Skeletal muscle cell (primary cell): ENCODE measurements at places on chromosomes 7 and 10.

- no peak for DNase-seq
Observed at GRCh38 chr10:73246322-73246645, 771 bp downstream of the DNAJC9 start.

- no peak for DNase-seq
Observed at GRCh38 chr7:157021071-157021870, 10.8 kb upstream of the MNX1 start.

GRCh38 chr7:132386201-132386681 is 190.0 kb downstream of the PLXNA4 start:
- no peak for DNase-seq

DNA sequence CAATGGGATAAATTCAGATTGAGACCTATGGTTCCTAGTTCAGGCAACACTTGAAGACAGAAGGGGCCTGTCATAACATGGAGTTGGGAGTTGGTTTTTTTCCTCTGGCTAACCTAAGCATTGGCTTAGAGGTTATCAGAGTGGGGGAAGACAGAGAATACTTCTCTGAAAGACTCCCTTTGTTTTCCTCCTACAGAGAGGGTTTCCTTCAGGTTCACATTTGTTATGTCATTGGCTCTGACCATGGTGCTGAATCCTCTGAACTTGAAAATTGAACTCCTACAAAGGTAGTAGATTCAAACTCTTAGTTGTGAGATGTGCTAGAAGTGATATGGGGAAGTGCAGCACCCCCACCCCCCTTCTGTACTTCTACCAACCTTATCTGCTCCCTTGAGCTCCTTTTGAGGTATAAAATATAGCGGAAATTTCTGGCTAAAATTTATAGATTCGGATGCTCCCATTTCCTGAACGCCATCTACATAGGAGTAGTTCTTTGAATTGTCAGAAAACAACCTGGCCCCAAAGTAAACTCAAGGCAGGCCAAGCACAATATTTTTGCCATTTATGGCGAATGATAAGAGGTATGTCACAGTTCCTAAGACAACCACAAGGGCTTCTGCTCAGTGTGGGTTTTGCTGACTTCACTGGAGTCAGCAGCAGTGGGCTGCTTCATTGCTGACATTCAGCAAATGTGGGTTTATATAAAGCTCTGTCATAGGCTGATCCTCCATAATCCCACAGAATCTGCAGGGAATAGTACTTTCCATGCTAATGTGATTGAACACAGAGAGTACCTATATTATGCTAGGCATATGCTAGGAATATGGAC is 131.6 kb upstream of the KLF14 start:
- DNase-seq: no peak

DNA sequence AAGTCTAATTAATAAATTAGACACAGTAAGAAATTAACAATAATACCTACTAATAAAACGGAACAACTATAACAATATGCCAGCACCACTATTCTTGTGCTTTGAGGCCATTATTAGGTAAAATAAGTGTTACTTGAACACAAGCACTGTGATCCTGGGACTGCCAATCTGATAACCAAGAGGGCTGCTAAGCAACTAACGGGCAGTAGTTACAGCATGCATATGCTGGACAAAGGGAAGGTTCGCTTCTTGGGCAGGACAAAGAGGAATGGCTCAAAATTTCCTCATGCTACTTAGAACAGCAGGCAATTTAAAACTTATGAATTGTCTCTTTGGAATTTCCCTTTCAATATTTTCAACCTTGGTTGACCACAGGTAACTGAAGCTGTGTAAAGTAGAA is 718.6 kb downstream of the SORCS3 start:
- no peak for DNase-seq

DNA sequence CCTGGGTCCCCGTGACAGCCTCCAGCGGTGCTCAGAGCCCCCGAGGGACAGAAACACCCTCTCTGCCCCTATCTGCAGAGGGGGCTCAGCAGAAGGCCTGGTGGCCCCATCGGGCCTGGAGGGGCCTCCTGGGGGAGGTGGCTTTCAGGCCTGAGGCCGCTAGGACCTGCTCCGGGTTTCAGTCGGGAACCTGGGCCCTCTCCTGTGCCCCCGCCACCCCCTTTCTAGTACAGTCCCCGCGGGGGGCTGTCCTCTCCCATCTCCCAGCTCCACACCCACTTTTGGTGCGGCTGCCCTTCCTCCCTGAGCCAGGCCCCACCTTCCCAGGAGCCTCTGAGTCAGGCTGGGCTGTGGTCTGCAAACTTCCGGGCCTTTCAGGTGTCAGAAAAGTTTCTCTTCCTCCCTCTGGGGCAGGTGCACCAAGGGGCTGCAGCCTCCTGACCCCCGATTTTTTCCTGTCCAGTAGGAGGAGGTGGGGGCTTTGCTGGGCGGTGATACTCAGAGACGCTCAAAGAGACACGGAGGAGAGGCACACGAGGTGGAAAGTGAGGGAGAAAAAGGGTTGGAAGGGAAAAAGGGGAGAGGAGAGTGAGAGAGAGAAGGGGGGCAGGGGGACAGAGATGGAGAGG is 692 bp downstream of the CARD11 start:
- no peak for DNase-seq

DNA sequence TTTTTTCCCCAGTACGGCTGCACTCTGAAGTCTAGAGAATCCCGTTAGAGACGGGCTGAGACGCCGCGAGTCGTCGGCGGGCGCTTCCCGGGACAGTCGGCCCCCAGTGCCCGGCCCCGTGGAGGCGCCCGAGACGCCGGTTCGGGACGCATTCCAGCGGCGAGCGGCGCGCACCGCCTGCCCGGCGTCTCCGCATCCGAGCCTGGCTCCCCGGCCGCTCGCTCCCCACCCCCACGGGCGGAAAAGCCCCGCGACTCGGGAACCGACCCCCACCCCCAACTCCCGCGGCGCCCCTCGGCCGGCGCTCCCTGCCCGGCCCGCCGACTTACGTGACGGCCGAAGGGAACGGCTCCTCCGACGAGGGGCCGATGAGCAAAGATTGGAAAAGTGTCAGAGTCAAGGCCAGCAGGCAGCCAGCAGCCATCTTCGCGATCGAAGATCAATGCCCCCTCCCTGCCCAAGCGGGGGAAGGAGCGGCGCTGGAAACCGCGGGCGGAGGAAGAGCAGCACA is 486 bp downstream of the CACNA2D1 start:
- DNase-seq: no peak

DNA sequence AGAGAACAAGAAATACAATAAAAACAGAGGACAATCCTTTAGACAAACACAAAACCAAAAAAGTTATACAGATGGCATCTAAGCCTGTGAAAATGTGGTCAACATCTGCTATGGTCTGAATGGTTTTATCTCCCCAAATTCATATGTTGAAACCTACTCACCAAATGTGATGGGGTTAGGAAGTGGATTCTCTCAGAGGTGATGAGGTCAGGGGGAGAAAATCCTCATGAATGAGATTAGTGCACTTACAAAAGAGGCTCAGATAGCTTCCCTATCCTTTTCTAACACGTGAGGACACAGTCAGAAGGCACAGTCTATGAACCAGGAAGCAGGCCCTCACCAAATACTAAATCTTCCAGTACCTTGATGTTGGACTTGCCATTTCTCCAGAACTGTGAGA is 147.8 kb upstream of the GPR22 start:
- DNase-seq: no peak

- no peak for DNase-seq
Observed at GRCh38 chr7:35909870-35910357, 109.1 kb downstream of the SEPTIN7 start.

DNA sequence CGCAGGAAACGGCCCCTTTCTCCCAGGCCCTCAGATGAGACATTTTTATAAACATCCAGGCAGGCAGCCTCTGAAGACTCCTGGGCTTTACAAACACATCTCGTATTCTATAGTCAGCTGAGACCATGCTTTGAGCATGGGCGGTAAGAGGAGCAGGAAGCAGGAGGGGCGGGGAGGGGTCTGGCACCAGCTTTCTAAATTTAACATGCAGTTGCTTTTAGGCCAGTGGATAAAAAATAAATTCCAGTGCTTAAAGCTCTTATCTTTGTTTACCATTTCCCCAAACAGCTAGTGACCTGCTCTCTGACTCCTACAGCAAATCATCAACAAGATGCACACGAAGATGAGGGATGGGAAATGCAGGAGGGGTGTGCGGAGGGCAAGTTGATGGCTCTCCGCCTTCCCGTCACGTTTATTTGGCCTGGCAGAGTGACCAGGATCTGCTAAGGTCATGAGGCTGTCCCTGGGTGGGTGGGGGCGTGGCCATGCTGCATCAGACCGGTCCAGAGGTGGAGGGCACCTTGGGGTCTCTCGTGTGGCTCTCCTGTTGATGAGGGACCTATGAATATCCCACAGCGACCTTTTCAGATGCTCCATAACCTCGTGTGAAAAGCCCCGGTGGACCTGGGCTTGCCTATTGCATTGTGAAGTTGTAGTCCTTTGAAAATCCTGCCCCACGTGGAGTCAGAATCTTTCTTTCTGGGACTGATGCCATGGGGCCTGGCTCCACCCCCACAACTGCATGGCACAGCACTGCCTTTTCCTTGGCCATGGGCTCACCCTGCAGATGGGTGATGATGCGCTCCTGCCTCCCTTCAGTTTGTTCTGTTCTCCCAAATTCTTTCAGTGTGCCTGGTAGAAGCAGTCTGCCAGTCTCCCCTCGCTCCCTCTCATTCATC is 67.5 kb downstream of the PARP12 start:
- DNase-seq: no peak

- DNase-seq: no peak
Observed at GRCh38 chr7:8442814-8443304, 9.4 kb downstream of the NXPH1 start.

GRCh38 chr10:100469756-100470155 is 6.9 kb downstream of the WNT8B start:
- no peak for DNase-seq

DNA sequence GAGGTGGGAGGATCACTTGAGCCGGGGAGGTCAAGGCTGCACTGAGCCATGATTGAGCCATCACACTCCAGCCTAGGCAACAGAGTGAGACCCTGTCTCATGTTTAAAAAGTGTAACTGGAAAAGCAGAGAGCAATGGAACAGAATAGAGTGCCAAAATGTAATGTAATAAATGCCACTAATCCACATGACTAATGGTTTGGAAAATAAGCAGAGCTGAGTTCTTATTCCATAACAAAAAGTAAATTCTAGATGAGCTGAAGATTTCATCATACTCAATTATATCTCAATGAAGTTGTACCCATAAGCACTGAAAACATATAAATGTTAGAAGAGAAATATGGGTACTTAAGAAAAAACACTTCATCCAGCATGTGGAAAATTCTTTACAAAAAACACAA is 132.6 kb downstream of the USP6NL start:
- DNase-seq: no peak

GRCh38 chr10:35460852-35461460 is 124.6 kb downstream of the CCNY start:
- DNase-seq: no peak

GRCh38 chr7:110027385-110027784 is 1063.5 kb upstream of the LRRN3 start:
- no peak for DNase-seq

DNA sequence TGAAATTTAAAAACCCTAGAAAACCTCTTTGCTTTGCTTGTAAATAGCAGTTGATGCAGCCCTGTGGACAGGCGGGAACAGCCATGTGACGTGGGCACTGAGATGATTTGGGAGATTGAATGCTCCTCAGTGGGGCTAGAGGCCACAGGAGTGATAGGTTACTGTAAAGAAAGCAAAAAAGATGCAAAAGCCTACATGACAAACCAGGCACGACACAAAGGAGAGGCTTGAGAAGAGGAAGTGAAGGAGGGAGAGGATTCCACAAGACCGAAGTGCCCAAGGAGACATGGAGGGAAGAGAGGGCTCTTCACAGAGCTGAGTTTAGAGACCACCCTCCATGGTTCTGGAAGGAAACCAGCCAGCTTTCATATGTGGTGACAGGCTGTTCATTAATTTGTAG is 25.7 kb downstream of the IKZF1 start:
- DNase-seq: no peak

DNA sequence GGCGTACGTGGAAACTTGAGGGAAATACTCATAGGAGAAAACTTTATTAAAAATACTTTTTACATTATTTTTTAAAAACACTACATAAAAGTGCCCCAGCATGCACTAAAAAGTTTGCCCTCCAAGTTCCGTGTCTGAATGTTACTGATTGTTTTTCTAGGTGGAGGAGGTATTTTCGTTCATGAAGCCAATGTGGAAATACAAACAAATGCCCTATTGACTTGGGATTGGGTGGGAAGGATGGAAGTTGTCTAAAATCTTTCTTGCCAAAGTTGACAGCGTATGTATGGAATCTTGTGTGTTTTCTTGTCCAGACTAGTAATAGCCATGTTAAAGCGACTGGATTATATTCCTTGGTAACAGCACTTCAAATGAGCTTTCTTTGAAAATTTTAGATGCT is 1.2 kb downstream of the PROSER2 start:
- DNase-seq: peak; percentile 16

- DNase-seq: no peak
Observed at GRCh38 chr10:115953281-115953680, 319.7 kb downstream of the GFRA1 start.

GRCh38 chr7:27180431-27181420 is 4.3 kb downstream of the HOXA11 start:
- DNase-seq: no peak

GRCh38 chr10:22874189-22874854 is 53.5 kb upstream of the ARMC3 start:
- DNase-seq: no peak

GRCh38 chr7:596819-597182 is 77.2 kb upstream of the PDGFA start:
- no peak for DNase-seq

- DNase-seq: no peak
Observed at GRCh38 chr10:54594289-54594688, 206.7 kb downstream of the PCDH15 start.

- no peak for DNase-seq
Observed at GRCh38 chr10:92799568-92799967, 48.8 kb upstream of the EXOC6 start.

DNA sequence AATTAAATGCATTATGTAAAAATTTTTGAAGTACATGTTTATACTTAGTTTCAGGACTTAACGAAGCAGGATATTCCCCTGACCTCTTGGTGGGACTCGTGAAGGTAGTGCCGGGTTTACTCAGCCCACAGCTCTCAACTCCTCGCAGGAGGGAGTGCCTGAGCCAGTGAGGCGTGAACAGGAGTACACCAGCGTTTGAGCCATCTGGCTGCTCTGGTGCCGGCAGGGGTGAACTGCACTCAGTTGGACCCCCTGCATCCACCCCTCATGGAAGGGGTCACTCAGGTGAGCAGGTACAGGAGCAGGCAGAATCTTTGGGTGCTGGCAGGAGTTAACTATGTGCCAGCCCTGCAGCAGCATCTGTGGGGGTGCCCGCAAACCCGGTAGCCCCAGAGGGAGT is 625.1 kb upstream of the PCDH15 start:
- DNase-seq: no peak

GRCh38 chr10:131647789-131648188 is 253.0 kb upstream of the PPP2R2D start:
- no peak for DNase-seq
